ENCODE measurements at places on chromosomes 16 and 17.

DNA sequence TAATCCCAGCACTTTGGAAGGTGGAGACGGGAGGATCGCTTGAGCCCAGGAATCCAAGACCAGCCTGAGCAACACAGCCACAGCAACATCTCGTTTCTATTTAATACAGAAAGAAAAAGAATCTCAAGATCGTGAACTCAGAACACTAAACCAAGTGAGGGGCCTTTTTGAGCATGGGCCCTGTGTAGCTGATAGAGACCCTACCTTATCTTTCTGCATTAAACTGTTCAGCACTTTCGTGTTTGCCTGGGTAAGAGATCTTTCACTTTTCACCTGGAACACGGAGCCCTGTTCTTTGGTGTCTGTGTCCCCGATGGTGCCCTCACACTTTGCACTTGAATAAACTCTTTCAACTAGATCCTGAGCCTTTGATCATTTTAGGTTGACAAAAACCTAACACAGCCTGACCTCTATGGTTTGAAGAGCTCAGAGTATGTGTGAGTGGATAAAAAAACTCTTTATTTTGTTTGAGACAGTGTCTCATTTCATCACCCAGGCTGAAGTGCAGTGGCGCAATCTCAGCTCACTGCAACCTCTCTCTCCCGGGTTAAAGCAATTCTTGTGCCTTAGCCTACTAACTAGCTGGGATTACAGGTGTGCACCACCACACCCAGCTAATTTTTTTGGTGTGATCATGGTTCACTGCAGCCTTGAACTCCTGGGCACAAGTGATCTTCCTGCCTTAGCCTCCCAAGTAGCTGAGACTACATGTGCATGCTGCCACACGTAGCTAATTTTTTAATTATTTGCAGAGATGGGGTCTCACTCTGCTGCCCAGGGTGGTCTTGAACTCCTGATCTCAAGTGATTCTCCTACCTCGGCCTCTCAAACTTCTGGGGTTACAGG, 83.8 kb upstream of the GRIN2A start:
- DNase-seq, result no peak

DNA sequence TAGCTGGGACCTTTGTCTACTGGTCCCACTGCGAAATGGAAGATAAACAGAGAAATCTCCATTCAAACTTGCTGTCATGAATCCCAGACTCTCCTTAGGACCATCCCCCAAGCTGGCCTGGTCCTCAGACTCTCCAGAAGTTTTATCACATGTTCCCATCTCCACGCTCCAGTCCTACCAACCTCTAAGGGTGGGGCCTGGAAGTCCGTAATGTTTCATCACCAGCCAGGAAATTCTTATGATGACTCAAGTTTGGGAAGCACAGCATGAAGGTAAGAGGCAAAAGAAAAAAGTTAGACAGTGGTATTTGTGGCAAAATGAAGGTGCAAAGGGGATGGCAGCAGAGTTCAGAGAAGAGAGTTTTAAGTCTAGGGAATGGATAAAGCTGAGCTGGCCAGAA, 52.7 kb downstream of the ZNF18 start:
- DNase-seq, result no peak

- no peak for DNase-seq
These were observed 38.3 kb upstream of the PRSS54 start for GRCh38 chr16:58332997-58333700.

GRCh38 chr16:21150375-21151001, at the start of gene DNAH3:
DNAH3 (minus strand) TSS chr16:21150846; CDS start chr16:21150319, 527 bp downstream.
- DNase-seq, result peak; percentile 23

- DNase-seq, result peak; percentile 75
These were observed 43.3 kb downstream of the BCAS3 start for GRCh38 chr17:60720763-60721531.

DNA sequence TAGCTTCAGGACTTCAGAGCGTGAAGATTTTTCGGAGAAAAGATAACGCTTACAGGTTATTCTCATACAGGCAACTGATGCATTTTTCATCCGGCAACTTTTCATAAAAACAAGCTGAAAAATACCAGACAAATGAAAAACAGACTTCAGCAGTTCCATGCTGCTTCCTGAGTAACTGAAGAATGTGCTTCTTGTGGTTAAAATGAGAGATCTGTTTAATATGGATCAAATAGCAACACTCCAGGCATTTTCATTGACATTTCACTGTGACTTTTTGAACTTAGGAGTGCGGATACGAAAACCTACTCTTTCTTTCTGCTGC, 705 bp upstream of the PITPNC1 start:
- no peak for DNase-seq

DNA sequence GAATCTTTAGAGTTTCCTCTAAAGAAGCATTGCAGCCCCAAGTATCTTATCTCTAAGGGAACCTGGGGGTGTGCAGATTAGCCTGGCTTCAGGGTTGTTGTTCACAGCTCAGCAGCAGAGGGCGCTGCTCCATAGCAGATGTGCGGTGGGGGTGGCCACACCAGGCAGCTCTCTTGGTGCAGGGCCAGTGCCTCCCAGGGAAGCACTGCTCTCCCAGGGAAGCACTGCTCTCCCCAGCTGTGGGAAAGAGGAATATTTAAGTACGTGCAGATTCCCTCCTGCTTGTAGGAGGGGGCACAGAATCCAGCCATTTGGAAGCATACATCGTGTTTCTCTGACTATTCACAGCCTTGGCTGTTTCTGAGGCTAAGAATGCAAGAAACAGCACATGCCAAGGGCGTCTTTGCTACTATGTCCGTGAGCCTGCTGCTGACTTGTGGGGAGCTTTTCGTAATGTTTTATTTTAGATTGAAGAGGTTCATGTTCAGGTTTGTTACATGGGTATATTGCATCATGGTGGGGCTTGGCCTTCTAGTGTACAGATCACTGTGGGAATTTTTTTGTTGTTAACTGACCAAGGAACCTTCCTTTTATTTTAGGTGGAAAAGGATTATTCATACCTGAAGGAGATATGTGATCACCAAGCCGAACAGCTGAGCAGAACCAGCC, 217.8 kb downstream of the SPECC1 start:
- peak; percentile 76 for DNase-seq

DNA sequence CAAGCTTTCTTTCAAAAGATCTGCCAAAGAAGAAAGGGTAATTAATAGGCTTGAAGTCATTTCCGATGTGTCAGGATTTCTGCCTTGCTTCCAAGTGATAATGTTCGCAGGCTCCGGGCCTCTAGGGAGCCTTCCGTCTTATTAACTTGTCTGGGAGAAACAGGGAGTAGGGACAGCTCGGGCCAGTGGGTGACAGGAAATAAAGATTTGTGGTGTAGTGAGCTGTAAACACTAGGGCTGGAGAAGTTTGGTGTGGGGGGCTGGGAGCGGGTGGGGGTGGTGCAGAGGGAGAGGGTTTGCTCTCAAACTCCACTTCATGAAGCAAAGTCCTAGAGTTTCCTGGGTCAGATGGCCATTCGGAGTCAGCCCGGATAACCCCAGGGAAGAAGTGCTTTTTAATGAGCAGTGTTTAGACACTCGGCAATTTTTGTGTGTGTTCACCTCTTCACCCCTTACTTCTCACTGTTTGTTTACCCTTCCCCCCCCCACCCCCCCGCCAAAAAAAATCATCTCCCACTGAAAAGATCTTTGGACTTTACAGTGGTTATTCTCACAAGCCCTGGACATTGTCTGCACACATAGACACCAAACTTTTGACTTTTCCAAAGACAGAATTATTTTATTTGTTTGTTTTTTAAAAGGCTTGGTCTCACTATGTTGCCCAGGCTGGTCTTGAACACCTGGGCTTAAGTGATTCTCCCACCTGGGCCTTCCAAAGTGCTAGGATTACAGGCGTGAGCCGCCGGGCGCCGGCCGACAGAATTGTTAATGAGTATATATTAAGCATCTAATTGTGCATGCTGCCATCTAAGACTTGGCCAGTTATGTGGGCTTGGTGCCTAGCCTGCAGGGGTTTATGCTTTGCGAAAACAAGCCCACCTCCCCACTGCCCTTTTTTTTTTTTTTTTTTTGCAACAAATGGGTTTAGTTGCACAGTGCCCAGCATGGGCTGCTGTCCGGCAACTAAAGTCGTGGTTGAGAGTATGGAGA, 196.4 kb downstream of the CCDC182 start:
- peak; percentile 91 for DNase-seq

DNA sequence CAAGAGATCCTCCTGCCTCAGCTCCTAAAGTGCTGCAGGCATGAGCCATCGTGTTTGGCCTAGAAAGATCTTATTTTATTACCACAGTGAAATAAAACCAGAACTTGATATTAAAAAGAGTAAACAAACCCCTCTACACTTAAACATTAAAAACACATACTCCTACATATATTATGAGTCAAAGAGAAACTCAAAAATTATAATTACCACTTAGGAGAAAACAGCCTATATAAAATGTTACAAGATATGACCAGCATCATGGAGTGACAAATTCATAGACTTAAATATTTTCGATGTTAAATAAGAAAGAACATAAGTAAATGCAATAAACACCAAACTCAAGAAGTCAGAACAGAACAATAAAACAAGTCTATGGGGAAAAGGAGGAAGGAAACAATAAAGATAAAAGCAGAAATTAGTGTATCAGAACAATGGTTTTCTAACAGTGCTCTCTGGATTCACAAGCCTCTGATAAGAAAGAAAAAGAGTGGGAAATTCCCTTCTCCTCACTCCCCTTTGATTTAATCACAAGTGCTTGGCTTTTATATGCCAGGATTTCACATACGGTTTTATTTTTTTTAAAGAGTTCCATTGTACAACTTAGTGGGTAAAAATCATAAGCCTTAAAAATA, 23.0 kb downstream of the SKAP1 start:
- DNase-seq, result no peak

GRCh38 chr17:68238164-68238870, 9.5 kb upstream of the AMZ2 start:
- DNase-seq, result no peak

DNA sequence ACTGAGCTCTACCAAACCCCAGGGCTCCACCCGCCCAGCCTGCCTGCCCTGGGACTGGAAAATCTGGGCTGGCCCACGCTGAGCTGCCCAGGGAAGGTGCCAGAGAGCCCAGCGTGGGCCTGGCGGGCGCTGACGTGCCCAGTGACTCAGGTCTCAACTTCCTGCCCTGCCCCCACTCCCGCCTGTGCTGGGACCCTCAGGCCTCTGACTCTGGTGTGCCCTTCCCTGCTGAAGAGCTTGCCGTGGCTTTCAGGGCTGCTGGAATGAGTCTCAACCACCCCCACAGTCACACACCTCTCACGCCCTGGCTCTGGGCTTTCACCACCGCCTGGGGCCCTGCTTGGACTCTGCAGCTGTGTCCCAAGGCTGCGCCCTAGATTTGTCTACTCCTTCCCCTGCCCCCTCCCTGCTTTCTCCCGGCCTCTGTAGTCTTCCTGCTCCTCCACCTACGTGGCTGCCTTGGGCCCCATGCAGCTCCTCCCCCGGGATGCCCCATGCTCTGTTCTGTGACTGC, 10.4 kb downstream of the LLGL1 start:
- no peak for DNase-seq
